BE2C (cell line): ENCODE measurements at places on chromosomes 7 and 10.
A peak's percentile ranks its signal among the peaks of the same experiment; 100 is the strongest.

- DNase-seq: no peak
Measured at GRCh38 chr7:7681936-7682329, 36.5 kb downstream of the RPA3 start.

DNA sequence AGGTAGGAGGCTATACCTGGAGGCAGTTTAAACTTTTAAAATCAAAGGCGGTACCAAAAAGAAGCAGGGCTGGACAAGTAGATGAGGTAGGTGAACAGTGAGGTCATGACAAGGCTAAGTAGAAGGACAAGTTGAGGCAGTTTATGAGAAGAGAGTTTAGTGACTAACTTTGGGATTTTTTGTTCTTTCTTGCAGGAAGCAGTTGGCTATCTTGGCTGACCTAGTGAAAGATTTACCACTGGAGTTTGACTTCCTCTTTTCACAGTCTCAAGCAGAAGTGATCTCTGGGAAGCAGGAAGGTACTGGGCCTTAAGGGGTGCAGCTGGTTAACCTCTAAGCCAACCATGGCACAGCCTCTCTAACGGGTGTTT lies 26.3 kb downstream of the ENTPD7 start:
- no peak for DNase-seq

DNA sequence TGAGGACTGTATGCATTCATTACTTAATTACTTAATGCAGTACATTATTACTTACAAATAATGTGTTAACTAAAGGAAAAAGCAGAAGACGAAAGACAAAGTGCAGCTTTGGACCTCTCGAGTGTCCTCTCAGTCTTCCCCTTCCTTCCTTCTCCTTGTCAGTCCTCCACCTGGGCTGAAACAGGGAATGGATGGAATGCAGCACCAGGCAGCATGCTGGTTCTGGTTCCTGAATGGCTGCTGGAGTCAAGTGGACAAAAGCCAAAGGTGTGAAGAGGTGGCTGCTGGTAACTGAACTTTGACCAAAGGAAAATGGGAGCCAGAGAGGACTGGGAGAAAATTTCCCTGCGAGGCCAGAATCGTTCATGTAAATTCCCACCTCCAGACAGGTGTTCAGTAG lies 179.5 kb downstream of the GPAM start:
- no peak for DNase-seq

- DNase-seq: no peak
Measured at GRCh38 chr7:100570954-100571828, 2.5 kb downstream of the SAP25 start.

- no peak for DNase-seq
Measured at GRCh38 chr10:31590023-31590800, 271.2 kb downstream of the ZEB1 start.

- peak; percentile 81 for DNase-seq
Measured at GRCh38 chr7:74612015-74612829, 45.3 kb upstream of the GTF2I start.

- DNase-seq: no peak
Measured at GRCh38 chr7:94738071-94738470, 82.1 kb upstream of the SGCE start.

DNA sequence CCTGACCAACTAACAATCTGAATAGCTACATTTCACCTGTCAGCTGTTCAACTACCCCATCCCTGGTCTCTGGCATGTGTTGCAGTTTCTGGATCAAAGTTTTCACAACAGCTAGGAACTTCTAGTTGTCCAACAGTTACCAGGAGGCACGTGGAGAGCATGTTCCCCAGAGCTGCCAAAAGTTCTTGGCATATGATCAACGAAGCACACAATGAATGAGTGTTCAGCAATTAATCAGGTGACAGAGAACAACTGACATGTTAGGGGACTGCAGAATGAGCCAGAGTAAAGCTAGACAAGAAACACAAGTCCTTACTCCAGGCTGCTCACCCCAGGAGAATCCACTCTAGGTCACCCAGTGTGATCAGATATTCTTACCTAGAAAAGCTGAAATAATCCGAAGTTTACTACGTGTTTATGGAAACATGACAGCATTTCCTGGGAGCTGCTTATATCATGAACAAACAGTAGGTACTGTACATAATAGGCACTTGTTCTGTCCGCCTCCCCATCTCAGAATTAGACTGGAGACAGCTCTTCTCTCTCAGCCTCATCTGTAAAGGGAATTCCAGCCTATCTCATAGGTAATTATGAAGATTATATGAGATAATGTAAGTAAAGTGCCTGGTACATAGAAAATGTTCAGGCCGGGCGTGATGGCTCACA lies 50.6 kb downstream of the ZNF438 start:
- no peak for DNase-seq

GRCh38 chr7:131183611-131184119 lies 144.0 kb upstream of the MKLN1 start:
- DNase-seq: no peak

GRCh38 chr7:23482686-23483085 lies 12.4 kb upstream of the IGF2BP3 start:
- DNase-seq: no peak

GRCh38 chr7:134723892-134724291 lies 55.5 kb upstream of the CALD1 start:
- DNase-seq: no peak

DNA sequence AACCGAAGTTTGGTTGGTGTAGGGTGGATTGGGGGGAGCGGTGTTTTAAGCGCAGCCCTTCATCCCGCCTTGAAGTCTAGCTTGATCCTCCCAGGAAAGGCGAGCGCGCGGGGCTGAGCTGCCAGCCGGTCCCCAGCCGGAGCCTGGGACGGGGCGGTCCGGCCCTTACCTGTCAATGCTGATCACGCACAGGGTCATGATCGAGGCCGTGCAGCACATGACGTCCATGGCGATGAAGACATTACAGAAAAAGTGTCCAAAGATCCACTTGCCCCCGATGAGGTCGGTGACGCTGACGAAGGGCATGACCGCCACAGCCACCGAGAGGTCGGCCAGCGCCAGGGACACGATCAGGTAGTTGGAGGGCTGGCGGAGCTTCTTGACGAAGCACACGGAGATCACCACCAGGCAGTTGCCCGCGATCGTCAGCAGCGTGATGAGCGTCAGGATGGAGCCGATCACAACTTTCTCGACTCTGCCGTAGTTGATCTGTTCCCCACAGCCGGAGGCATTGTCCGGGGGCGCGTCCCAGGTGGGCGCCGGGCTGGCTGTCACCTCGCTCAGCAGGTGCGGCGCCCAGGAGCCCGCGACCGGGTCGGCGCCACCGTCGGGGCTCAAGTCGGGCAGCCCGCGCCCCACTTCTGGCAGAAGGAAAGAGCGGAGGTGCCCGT lies 740 bp downstream of the HTR7 start:
- no peak for DNase-seq

DNA sequence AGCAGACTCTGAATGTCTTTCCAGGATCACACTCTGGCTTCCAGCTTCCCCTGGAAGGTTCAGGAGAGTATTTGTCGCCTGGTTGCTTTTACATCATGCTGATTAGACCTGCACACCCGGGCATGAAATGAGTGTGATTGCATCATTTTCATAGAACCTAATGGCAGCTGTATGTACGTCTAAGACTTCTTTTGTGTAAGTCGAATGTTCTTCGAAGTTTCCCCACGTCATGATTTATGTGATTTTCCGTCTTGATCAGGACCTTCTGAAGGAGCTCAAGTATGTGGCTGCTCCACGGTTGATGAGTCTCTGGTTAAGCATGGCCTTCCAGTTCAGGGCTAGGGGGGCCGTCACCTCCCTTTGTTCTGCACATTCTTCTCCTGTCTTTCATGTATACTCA lies 4.5 kb downstream of the EIF4H start:
- no peak for DNase-seq

- DNase-seq: no peak
Measured at GRCh38 chr10:36393801-36394200, 731.6 kb upstream of the ANKRD30A start.

DNA sequence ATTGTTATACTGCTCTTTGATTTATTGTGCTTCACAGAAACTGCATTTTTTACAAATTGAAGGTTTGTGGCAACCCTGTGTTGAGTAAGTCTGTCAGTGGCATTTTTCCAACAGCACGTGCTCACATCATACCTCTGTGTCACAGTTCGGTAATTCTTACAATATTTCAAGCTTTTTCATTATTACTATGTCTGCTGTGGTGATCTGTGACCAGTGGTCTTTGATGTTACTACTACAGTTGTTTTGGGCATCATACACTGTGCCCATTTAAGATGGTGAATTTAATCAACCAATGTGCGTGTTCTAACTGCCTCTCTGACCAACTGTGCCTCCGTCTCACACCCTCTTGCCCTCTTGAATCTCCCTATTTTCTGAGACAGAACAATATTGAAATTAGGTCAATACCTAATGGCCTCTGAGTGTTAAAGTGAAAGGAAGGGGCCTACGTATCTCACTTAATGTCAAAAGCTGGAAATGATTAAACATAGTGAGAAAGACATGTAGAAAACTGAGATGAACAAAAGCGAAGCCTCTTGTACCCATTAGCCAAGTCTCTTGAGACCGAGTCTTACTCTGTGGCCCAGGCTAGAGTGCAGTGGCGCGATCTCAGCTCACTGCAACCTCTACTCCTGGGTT lies 20.2 kb upstream of the ASL start:
- DNase-seq: no peak

GRCh38 chr10:120841522-120842189 lies 9.5 kb upstream of the WDR11 start:
- DNase-seq: no peak

DNA sequence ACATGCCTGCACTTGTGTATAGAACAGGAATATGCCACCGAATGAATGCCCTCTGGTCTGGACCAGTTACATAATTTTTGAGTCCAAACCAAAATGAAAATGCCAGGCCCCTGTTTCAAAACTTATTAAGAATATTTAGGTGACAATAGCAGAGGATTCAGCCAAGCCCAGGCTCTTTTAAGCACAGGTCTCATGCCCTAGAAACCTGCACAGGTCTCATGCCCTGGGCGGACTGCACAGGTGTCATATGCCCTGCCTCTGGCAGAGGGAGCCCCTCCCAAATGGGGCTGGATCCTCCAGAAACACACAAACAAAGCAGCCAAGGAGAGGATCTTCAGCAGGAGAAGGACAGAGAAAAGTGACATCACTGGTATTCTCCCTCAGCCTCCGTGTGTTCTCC lies 605.4 kb upstream of the NRP1 start:
- DNase-seq: no peak

GRCh38 chr7:107128217-107128616 lies 40.6 kb upstream of the HBP1 start:
- no peak for DNase-seq

DNA sequence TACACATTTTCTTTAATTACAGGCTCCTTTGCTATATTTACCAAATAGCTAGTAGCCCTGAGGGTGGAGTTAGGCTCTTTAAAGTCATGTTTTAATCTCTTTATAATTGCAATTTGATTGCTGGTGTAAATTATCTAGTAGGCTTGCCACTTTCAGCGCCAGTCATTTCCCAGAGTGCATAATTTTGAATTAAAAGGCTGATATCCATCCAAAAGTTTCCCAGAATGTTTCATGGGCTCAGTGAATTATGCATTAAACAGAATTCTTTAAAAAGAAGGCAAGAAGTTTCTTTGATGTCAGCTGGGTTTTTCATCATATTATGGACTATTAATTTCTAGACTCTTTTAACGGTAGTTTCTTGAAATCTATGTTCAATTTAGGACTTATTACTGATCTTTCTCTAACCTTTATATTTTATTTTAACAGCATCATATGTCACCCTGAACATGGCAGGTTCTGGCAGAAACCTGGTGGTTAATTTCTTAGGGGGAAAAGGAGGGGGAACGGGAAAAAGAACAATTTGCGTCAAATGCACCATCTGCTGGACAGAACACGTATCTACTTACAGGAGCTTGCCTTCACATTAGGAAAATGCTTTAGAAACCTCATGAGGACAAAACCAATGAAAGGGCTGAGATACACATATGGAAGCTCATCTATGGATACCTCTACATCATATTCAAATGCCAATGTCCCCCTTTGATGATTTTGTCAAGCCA lies 171.1 kb downstream of the GRM3 start:
- DNase-seq: peak; percentile 8

DNA sequence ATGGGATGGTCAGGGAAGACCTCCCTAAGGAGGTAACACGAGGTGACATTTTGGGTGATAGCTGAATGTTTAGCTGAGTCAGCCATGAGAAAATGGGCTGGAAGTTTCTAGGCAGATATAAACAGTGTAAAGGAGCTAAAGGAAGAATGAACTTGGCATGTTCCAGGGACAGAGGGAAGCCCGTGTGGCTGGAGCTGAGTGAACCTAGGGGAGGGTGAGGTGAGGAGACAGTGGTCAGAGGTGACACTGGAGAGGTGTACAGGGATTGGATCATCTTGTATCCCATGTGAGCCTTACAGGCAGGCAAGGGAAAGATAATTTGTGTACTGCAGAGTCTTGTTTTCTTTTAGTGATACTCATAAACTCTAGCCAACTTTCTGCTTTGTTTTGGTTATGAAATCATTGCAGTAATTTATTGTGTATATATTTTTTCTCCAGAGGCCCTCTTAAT lies 1.8 kb downstream of the STARD3NL start:
- DNase-seq: no peak

- DNase-seq: no peak
Measured at GRCh38 chr10:124058346-124059003, 34.9 kb downstream of the CHST15 start.

DNA sequence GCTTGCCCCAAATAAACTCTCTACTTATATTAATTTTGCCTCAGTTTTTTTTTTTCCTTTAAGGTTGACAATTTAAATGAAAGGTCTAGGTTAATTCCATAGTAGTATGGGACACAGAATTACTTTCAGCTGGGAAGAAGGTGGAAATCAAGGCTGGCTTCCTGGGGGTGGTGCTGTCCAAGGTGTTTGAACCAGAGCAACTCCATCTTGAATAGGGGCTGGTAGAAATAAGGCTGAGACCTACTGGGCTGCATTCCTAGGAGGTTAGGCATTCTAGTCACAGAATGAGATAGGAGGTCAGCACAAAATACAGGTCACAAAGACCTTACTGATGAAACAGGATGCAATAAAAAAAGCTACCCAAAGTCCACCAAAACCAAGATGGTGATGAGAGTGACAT lies 1190.8 kb upstream of the AUTS2 start:
- no peak for DNase-seq

DNA sequence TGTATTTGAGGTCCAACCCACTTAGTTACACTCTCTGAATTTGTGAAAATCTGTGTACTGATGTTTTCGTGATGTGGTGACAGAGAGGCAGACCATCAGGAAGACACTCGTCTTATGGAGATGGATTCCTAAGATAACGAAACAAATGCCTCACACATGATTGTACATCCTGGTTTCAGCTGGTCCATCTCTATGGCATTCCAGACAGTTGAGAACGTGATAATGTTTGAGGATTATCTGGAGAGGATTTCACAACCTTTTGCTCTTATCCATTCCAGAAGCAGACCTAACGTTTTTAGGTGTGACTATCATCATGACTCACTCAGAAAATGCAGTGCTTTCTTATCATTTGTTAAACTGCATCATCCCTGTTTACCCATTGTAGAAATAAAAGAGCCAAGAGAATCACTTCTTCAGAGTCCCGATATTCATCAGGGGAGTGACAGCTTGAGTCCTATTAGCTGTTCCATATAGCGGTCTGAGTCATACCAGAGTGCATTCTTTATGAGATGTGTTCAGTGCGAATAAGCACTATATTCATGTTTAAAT lies 74.5 kb downstream of the BMPER start:
- no peak for DNase-seq
